ENCODE measurements at places on chromosomes 11 and 22.

- DNase-seq = no peak
Measured at GRCh38 chr22:25465949-25466348, 98.5 kb upstream of the GRK3 start.

DNA sequence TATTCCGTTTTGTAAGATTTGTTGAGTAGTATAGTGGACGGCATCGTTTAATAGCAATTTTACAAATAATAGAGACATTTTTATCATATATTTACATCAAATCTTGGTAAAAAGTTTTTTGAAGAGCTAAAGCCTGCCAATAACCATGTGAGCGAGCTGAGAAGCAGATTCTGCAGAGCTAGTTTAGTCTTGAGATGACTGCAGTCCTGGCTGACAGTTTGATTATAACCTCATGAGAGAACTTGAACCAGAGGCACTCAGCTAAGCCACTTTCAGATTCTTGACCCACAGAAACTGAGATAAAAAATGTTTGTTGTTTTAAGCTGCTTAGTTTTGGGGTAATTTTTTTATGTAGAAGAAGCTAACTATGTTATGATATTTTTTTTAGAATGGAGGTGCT lies 78.9 kb downstream of the PDE3B start:
- DNase-seq = no peak

DNA sequence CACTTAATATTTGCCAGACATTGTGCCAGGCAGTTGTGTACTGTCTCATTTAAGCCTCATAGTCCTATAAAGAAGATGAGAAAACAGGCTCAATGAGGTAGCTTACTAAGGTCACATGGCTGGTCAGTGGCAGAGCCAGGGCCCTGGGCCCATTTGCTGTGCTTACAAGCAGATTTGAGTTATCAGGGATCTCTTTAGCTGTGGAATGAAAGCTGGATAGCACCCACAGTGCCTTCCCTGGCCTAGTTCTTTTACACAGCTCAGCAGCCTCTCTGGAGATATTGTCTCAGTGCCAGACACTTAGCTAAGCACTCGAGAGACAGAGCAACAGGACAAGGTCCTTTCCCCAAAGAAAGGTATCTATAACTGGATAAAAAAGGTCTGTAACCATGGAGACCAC lies 6.1 kb downstream of the TMEM86A start:
- no peak for DNase-seq

- DNase-seq = no peak
Measured at GRCh38 chr22:39092111-39092862, 4.8 kb upstream of the APOBEC3H start.

DNA sequence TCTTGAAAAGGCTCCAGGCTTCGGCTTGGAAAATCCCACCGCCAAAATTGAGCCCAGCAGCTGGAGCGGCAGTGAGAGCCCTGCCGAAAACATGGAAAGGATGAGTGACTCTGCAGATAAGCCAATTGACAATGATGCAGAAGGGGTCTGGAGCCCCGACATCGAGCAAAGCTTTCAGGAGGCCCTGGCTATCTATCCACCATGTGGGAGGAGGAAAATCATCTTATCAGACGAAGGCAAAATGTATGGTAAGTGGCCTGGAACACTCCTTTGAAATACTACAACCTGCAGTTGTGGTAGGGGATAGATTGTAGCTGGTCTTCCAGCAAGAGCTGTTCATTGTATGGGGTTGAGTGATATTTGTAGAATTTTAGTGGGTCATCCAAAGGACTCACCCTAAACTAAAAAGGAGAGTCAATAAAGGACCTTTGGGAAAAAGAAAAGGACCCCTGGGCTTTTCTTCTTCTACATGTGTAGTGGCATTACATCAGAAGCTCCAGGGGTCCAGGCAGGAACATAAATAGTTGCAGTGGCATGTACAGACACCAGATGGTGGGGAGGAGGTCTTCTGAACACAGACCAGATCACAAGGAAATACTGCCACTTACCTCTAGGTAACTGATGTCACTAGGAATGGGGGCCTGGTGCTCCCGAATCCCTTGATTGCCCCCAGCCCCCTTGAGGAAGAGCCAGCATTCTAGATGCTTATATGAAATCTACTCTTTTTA lies 90.1 kb downstream of the TEAD1 start:
- DNase-seq = no peak

DNA sequence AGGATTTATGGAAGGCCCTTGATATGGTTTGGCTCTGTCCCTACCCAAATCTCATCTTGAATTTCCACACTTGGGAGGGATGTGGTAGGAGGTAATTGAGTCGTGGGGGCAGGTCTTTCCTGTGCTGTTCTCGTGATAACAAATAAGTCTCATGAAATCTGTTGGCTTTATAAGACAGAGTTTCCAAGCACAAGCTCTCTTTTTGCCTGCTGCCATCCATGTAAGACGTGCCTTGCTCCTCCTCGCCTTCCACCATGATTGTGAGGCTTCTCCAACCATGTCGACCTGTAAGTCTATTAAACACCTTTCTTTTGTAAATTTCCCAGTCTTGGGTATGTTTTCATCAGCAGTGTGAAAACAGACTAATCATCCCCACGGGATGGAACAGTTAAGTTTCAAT lies 557.2 kb upstream of the ISX start:
- DNase-seq = no peak

DNA sequence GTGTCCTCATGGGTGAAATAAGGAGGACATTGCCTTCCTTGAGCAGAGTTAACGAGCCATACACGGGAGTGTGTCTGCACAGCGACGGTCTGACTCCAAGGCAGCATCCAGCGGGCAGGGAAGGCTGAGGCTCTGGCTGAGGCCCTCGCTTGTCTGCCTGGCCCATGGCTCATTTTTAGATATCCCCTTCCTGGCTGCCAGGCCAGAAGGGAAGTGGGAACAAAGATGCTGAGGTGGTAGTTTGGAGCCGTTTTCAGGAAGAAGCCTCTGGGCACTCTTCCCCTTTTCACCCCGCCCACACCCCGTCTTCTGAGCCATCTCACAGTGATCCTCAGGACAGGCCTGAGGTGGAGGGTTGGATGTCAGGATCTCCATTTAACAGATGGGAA lies 3.0 kb upstream of the SLCO2B1 start:
- DNase-seq = peak; percentile 73

DNA sequence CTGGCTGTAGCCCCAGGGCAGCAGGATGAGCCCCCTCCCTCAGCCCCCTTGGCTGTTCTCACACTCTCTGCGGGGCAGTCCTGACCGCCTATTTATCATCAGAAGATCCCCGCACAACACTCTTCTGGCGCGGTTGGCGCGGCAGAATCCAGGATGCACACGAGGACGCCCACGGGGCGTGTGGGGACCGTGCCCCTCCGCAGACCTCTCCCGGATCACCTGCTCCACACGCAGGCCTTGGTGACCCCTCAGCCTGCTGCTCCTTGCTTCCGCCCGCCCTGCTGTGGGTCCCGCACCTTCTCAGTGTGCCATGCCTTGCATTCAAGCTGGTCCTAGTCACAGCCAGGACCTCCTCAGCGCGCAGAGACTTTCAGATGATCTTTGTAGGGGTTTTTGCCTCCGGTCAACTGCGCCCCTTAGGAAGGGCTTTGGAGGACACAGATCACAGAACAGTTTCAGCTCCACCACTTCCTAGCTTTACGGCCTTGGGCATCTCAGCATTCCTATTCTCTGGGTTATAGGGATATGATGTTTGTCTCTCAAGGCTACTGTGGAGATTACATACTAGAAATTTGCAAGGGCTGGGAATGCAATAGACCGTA lies 841 bp upstream of the TUB start:
- DNase-seq = no peak

- no peak for DNase-seq
Measured at GRCh38 chr22:22995166-22995565, 75.2 kb upstream of the GNAZ start.

GRCh38 chr22:19757140-19757984 lies 3.2 kb upstream of the TBX1 start:
- DNase-seq = no peak

DNA sequence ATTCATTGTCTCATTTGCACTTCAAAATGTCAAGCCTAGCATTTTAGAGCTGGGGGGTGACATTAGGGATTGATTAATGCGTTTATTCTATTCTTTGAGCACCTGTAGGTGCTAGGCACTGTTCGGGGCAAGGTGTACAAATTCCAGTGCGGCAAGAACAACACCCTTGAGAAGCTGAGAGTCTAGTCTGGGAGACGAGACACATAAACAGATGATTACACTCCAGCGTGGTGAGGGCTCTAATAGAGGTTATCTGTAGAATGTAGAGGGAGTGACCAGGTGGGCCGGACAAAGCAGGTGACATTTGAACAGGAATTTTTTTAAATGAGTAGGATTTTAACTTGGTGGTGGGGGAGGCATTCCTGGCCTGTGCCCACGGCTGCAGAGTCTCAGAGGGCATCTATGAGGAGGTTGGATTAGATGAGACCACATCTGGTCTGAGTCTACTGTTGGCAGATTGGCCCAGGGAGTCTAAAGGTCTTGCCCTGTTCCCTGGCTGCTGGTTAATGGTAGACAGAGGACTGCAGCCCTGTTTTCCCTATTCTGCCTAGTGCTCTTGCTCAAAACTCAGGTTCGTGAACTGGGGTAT lies 970 bp downstream of the CAT start:
- DNase-seq = no peak

- DNase-seq = no peak
Measured at GRCh38 chr11:92964471-92964870, 5.0 kb upstream of the MTNR1B start.

- no peak for DNase-seq
Measured at GRCh38 chr11:11667056-11667455, 45.3 kb upstream of the GALNT18 start.

DNA sequence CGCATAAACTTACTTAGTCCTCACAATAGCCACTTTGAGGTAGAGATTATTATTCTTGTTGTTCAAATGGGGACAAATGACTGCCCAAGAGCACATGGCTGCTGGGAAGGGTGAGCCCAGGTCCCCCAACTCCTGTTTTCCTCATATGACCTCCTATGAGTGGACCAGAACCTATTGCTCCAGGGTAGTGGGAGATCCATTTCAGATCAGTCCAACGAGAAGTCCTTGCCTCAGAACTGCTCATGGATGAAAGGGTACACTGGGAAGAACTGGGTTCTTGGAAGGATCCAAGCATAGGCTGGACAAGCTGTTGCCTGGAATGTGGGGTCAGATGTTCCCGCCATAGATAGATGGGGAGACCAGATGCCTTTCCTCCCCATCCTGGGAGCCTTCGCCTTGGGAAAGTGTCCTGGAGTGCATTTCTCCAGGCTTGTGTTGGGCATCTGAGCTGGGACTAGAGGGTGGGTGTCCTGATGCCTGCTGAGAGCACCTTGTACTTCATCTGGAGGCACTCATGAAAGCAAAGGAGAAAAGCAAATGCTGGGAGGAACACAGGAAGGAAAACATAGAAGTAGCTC lies 146.3 kb upstream of the B3GAT1 start:
- peak; percentile 59 for DNase-seq

DNA sequence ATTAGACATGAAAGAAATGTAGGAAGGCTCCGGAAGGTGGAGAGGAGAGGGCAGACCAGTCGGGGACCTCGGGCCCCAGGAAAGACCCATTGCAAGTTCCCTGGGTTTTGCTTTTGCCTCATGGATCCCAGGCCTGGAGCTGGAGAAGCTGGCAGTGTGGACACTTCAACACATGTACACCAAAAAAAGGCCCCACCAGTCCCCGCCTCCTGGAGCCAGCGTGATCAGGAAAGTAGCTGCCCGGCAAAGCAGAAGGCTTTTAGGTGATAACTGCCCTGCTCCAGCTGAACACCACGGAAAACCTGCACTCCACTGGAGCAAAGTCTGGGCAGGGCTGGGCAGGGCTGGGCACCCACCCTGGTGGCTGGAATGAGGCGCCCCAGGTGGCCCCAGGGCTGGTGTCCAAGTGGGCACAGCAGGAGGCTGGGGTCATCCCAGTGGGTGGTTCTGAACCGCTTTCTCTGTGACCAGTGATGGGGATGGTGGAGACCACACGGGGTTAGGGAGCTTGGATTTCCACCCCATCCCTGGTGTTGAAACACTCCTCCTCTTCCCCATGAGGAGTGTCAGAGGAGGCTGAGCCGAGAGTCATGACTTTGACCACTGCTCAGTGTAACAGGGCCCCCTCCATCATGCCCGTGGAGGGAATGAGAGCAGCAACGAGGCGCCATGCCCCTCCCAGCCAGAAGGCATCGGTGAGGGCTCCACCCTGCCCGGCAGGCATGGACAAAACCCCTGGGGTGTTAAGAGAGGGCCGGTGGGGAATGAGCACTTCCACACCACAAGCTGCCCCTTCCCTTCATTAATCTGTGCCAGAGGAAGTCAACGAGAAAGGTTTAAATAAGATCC lies 16.9 kb upstream of the MUC5AC start:
- no peak for DNase-seq

DNA sequence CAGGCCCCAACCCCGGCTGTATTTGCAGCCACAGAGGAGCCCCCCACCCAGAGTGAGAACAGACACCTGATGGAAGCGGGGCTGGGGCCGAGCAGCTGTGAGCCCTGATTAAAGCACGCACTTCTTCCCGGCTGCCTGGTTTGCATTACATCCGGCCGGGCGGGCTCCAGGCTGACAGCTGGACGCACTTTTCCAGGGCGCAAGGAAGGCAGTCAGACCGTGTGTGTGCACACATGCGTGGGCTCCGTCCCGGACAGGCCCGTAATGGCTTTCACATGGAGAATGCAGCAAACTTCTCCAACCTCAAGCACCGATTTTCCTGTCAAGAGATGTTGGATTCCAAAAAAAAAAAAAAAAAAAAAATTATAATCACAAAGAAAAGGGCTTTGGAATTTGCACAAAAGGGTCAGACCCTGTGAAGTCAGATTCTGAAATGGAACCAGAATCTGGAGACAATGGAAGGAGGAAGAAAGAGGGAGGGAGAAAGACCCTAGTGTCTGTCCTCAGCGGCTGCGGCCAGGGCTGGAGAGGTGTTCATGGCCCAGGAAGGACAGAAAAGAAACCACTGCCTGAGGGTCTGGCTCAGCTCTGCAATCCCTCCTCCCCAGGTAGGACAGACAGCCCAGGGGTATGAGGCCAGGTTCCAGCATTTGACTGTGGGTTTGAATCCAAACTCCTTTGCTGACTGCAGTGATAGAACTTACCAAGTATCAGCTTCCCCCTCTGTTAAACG lies 365.5 kb downstream of the MN1 start:
- DNase-seq = no peak

Data from mesenteric fat pad (tissue), 1 donor.